Activated gamma-delta T cell treated with anti-CD3 and anti-CD28 coated beads, Interleukin-2, amount 50 U/mL, for 16 hours (primary cell): ENCODE measurements at places on chromosomes 16 and 17.
A peak's percentile ranks its signal among the peaks of the same experiment; 100 is the strongest.

DNA sequence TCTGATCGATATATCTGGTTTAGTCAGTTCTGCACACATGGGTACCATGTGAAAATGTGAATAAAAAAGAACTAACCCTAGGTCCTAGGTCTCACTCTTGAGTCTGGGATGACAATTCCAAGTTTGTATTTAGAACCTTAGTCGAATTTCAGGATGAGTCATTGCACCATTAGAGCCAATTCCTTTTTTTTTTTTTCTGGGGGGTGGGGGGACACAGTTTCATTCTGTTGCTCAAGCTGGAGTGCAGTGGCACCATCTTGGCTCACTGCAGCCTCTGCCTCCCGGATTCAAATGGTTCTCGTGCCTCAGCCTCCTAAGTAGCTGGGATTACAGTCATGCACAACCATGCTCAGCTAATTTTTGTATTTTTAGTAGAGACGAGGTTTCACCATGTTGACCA lies 41.6 kb downstream of the SPAG9 start:
- no peak for DNase-seq

DNA sequence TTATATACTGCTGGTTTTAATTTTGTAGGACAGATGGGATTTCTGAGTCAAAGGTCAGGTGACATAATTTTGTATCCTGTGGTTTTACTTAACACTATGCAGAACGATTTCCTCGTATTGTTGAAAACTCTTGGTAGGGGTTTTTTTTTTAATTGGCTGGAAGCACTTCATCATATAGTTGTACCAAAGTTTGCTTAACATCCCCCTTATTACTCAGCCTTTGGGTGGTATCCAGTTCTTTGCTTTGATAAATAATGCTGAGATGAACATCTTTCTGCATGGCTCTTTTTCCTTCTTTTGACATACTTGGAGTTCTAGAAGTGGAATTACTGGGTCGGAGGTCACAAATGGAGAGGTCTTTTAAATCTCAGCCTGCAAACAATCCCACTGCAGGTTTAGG lies 419.1 kb downstream of the MAF start:
- no peak for DNase-seq

- no peak for DNase-seq
Measured at GRCh38 chr16:46894036-46894672, 10.0 kb downstream of the GPT2 start.

DNA sequence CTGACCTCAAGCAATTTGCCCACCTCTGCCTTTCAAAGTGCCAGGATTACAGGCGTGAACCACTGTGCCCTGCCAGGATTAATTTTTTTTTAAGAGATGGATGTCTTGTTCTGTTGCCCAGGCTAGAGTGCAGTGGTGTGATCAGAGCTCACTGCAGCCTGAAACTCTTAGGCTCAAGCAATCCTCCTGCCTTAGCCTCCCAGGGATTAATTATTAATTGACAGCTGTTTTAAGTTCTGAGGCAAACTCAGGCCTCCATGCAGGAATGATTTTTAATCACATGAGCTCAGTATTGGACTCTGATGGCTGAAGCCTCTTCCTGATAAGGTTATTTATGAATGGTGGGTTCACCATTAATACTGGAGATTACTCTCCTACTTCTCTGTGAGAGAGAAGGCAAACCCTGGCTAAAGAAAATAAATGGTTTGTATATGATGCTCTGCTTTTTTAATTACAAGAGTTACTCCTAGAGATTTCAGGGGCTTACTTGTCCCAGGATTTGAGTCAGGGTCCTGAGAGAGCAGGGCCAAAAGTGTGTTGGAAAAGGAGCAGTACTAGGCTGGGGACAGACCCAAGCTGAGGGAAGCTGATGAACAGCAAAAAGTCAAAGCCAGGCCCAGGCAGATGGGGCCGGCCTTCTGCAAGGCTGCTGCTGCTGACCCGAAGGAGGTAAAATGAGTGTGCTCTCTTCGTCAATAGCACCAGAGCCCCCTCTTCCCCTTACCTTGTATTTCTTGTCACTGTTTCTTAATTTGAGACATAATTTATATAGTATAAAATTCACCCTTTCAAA lies 56.9 kb upstream of the HAS3 start:
- DNase-seq, result no peak

- DNase-seq, result no peak
Measured at GRCh38 chr17:6523330-6523729, 33.0 kb downstream of the PITPNM3 start.

GRCh38 chr17:81057079-81057730 lies 22.3 kb downstream of the BAIAP2 start:
- no peak for DNase-seq

- DNase-seq, result no peak
Measured at GRCh38 chr17:28306954-28307401, 12.0 kb upstream of the TMEM97 start.

DNA sequence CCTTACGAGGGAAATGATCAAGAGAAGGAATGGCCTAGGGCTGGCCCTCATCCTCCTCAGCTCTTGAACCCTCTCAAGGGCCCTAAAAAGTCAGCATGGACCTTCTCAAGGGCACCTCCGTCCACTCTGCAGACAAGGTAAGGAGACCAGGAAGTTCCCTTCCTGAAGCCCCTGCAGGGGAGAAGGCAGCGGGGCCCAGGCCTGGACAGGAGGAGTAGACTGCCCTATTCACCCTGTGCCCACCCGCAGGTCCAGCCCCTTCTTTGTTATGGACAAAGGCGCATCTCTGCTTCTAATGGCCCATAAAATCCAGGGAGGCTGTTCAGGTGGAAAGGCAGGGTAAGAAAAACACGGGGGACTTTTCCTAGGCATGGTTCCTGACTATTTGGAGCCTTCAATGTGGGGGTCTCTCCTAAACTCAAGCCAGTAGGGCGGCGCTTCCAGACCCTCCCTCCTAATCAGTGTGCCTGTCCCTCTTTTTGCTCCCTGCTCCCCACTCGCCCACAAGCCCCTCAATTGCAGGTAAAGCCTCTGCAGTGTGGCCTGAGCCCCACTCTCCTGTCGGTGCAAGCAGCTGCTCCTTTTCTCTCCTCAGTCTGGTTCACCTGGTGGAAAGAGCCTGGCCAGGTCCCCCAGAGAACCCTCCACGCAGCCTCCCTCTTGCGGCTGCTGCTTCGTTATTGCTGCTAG lies 28.2 kb downstream of the AXIN2 start:
- DNase-seq, result no peak

- no peak for DNase-seq
Measured at GRCh38 chr16:69514356-69514755, 51.4 kb upstream of the NFAT5 start.

- DNase-seq, result no peak
Measured at GRCh38 chr16:57268804-57269800, 15.4 kb downstream of the PLLP start.

DNA sequence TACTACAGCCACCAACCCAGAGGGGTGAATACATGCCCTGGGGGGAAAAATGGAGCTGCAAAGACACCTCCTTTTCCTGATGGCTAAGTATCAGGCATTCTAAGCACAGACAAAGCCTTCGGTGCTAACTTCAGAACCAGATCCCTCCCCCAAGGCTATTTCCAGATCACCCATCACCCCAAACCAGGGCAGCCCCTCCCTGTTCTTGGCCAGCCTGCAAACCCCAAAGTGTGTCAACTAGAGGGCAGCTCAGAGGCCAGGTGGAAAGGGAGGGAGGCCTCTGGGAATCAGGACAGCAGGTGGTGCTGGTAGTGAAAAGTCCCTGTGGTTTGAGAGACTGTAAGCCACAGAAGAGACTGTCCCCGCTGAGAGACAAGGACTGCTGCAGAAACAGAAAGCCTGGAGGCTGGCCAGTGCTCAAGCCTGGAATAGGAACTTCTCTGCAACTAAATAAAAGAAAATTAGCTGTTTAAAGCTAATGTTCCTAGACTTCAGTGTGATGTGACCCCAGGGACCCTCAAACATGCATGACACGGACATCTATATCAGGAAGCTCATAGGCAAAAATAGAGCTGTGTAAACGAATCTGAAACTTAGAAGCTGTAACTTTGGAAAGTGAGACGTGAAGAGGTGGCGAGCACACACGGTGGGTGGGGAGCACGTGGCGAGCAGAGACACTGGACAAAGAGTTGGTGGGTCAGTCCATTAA lies 9.1 kb downstream of the TUBG1 start:
- no peak for DNase-seq

GRCh38 chr16:84929421-84930297 lies 81.7 kb downstream of the ZDHHC7 start:
- DNase-seq, result no peak

GRCh38 chr17:2337544-2338314 lies 428 bp downstream of the SGSM2 start:
- DNase-seq, result peak; percentile 32

DNA sequence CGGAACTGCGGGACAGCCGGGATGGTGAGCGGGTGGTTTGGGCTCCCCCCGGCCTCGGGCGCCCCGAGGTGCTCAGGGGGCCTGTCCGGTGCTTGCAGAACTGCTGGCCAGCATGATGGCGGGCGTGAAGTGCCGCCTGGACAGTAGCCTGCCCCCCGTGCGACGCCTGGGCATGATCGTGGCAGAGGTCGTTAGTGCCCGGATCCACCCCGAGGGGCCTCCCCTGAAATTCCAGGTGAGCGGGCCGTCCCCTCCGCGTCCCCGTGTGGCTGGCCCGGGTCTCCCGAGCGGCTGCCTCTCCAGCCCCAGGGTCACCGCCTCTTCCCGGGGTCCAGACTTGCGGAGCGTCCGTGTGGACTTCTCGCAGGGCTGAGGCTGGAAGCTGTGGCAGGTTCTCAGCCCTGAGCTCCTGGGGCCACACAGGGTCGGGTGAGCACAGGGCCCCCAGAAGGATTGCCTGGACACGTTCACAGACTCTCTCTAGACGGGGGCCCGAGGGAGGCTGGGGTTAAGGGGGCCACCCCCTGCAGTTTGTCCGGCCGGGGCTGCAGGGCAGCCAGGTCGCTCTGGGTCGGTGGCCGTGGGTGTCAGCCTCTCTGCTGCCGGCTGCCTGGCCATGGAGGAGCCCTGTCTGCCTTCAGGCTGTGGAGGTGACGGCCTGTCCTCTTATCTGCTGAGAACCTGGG lies 7.4 kb downstream of the TELO2 start:
- no peak for DNase-seq

DNA sequence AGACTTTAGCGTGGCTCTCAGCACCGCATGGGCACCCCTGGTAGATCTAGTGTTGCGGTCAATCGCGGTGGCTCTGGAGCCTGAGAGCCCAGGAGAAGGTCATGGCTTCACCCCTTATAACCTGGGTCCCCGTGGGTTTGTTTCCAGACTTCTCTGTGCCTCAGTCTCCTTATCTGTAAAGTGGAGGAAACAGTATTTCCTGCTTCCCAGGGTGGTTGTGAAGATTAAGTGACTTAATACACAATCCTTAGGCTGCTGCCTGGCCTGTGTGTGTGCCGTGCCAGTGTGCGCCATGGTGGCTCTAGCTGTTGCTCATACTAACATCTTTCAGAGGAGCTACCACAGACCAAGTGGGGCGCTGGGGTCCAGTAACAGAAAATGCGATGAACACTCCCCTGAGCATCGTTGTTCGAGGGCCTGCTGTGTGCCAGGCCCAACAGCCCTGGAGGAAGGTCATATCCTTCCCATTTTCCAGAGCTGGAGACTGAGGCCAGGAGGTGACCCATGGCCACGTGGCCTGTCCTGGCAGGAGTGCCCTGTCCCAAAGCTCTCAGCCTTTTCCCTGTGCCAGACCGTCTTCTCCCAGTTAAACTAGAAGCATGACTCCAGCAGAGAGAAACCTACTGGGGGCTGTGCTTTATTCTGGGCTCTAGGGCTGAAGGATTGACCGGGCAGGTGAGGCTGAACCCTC lies 70.1 kb downstream of the CMIP start:
- DNase-seq, result no peak

GRCh38 chr16:68369168-68369567 lies 58.3 kb downstream of the PRMT7 start:
- DNase-seq, result no peak

- no peak for DNase-seq
Measured at GRCh38 chr16:76879420-76879819, 311.6 kb upstream of the MON1B start.

DNA sequence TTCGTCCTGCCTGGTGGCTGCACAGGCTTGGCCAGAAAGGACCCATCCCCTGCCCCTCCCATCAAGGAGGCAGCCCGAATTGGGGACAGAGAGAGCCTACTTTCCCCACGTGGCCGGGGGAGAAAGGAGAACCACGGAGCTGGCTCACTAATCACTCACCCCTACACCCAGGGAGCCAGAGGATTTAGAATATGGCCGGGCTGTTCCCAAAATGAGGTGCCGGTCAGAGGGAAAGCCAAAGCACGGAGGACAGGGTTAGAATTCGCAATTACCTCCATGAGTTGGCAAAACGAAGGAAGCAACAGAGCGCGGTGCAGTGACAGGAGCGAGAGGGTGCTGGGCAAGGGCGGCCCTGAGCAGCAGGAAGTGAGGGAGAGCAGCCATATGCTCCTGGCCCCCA lies 33.1 kb downstream of the SHISA6 start:
- no peak for DNase-seq

DNA sequence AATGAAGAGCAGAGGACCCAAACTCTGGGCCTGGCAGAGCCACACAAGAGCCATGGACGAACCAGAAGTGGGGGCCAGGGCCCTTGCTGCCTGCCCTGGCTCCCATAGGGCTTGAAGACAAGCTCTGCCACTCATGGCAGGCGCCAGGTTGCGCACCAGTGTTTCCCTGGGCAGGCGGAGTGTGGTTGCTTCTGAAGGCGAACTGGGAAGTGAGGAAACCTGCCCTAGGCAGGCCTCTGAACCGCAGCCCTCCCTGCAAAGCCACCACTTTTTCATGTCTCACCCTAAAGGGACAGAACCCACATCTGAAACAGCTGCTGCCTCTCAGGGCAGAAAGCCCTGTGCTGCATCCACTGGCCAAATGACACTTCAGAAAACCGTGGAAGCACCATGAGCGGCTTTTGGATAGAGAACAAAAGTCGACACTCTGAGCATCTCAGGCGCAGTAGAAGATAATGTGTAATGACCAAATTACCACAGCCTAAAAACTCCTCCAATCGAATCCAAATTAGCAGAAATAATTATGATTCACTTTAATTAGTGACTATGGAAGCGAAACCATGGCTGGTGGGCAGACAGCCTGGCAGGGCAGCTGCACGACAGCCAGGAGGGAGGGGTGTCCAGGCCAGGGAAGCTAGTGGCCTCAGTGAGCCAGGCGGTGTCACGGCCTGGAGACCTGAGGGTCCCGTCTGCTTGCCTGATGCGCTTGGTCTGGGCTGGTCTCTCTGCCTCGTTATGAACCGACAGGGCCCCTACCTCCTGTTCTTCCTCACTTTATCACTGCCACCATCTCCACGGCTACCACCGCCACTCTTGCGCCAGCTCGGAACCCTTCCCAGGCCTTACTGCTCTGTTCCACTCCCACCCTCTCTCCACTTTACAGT lies 59.1 kb downstream of the PRMT7 start:
- DNase-seq, result no peak

GRCh38 chr17:9356488-9356911 lies 219.1 kb downstream of the STX8 start:
- DNase-seq, result no peak

- DNase-seq, result peak; percentile 25
Measured at GRCh38 chr16:67428146-67428731, 2.7 kb upstream of the HSD11B2 start.
